ENCODE measurements at places on chromosomes 12 and 14.

DNA sequence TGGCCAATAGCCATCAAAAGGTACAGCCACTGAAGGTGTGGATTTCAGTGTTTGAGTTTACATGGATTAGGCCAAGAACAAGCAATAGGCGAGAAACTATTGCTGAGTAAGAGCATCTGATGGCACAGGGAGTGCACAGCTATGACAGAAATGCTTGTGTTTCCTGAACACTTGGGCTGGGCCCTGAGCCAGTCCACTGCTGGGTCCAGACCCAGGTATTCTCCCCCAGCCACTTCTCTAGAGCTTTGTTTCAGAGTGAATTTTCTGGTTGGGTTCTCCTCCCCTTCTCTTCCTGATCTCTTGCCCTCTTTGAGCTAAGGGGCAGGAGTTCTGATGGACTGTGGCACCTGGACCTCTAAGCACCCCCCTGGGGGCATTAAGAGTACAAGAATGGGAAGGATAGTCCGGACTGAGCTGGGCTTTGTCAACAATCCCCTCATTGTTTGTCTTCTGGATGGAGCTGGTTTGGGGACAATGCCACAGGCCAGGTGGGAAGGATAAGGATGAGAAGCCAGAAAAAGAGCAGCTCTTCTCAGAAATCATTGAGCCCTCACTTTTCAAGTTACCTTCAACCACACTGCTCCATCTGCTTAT lies 8.3 kb downstream of the HOXC5 start:
- peaks cover 100% of the 10 kb centered on the region for H3K27me3 ChIP-seq
- H3K4me3 ChIP-seq, result no peak overlapping the region
- no peaks in the 10 kb centered on the region for H3K4me1 ChIP-seq
- H3K27ac ChIP-seq, result no peak overlapping the region
- no peak for DNase-seq
- H3K36me3 ChIP-seq, result no peaks in the 10 kb centered on the region

DNA sequence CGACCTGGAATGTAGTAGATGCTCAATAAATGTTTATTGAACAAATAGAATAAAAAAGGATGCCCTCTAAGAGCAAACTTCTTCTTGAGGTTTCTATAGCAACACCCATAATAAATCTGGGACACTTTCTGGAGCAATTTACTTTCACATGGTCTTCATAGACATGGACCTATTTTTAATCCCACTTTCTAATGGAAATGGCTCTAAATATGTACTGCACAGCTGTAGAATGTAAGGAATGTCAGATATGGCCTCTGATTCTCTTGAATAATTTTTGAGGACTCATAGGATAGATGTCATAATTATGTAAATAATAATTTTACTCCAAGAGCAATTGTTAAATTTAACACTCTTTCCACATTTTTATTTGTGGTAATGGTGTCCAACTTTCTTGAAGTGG lies 133.5 kb upstream of the DAAM1 start:
- H3K4me3 ChIP-seq, result no peak overlapping the region
- H3K36me3 ChIP-seq, result no peaks in the 10 kb centered on the region

DNA sequence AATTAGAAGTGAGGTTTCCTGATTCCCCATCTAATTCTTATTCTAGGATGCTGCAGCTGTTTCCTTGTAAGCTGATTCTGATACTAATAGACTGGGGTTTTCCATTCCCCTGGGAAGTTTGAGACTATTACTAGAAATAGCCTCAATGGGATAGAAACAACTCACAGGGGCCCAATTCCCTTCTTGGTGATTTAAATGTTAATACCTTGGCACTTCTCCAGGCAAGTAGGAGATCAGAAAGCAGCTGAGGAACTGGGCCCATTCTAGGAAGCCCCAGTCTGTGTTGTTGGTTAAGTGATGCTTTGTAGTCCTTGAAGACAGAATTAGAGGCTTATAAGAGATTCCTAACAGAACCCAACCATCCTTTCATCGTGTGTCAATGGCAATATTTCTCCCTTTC lies 407.0 kb upstream of the SEL1L start:
- peaks cover 7% of the 10 kb centered on the region for H3K4me1 ChIP-seq
- no peak overlapping the region for H3K4me3 ChIP-seq
- H3K27ac ChIP-seq, result no peak overlapping the region
- H3K27me3 ChIP-seq, result no peaks in the 10 kb centered on the region
- no peak for DNase-seq

DNA sequence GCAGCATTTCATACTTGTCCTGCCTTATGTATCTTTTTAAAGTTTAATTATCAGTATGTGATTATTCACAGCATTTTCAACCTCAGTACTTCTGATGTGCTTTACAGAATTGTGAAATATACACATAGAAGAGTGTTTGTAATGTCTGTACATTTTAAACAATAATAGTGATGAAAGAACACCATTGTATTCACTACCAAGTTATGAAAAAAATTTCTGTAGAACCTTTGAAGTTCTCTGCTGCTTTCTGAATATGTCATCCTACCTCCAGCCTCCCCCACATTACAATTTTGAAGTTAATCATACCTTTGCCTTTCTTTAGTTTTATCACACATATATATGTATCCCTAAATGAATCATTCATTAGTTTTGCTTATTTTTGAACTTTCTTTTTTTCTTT lies 24.8 kb downstream of the FRMD6 start:
- H3K36me3 ChIP-seq, result no peaks in the 10 kb centered on the region
- H3K27me3 ChIP-seq, result no peaks in the 10 kb centered on the region
- H3K4me3 ChIP-seq, result no peak overlapping the region
- DNase-seq, result peak; percentile 57
- no peak overlapping the region for H3K27ac ChIP-seq
- peaks cover 9% of the 10 kb centered on the region for H3K4me1 ChIP-seq

DNA sequence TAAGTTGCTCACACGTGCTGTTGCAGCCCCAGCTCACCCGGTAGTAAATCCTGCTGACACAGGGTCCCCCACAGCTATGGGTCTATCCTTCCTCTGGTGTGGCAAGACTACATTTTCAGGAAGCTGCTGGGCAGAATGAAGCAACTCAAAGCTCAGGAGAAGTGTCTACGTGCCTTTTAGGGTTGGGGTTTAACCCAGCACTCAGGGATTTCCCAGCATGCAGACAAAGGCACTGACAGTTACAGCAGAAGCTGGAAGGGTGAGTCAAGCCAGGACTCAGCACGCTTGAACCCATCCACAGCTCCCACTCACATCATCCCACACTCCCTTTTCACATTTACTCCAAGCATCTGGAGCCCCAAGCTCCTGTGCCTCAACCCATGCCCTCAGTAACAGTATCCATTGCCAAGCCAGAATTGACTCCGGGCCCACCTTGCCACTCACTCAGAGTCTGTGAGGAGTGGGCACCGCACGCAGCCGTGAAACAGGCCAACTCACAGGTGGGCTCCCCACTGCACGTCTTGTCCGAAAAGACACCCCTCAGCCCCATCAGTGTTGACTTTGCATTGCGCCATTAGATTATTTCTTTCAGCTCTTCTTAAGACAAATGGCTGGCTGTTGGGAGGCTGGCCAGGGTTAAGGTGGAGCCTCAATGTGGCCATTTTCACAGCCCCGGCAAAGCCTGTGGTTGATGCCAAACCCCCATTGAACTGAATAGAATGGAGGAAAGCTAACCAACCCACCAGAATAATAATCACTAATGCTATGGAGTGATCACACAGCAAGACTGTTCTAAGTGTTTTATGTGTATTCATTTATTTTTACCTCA lies 59.6 kb downstream of the ZFP36L1 start:
- DNase-seq, result peak; percentile 65
- no peak overlapping the region for H3K27ac ChIP-seq
- H3K36me3 ChIP-seq, result no peaks in the 10 kb centered on the region
- H3K4me1 ChIP-seq, result peaks cover 72% of the 10 kb centered on the region

GRCh38 chr14:20857630-20858261 lies 33.4 kb upstream of the RNASE3 start:
- no peak overlapping the region for H3K27ac ChIP-seq
- H3K4me3 ChIP-seq, result no peak overlapping the region
- H3K36me3 ChIP-seq, result no peaks in the 10 kb centered on the region
- no peaks in the 10 kb centered on the region for H3K4me1 ChIP-seq

DNA sequence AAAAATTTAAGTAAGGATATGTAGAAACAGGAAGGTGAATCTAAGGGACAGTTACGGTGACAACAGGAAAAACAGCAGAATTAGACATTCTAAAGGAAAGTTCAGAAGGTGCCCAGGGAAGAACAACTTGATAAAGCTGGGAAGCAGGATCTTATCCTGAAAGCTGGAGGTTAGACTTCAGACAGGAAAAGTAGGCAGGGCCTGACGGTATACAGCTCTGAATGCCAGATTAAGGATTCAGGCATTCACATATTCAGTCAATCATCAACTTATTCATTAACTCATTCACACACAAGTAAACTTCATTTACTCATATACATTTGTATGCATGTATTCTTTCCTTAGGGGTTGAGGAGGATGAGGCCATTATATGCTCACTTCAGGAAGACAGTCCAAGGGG lies 81.3 kb downstream of the RALGAPA1 start:
- H3K27me3 ChIP-seq, result no peaks in the 10 kb centered on the region
- no peak for DNase-seq
- H3K4me1 ChIP-seq, result no peaks in the 10 kb centered on the region

GRCh38 chr12:50230217-50230616 lies 53.1 kb downstream of the LIMA1 start:
- no peaks in the 10 kb centered on the region for H3K4me1 ChIP-seq
- H3K27me3 ChIP-seq, result no peaks in the 10 kb centered on the region
- H3K36me3 ChIP-seq, result no peaks in the 10 kb centered on the region
- H3K4me3 ChIP-seq, result no peak overlapping the region
- no peak overlapping the region for H3K27ac ChIP-seq

GRCh38 chr14:99821519-99822508 lies 28.6 kb downstream of the EML1 start:
- H3K4me1 ChIP-seq, result no peaks in the 10 kb centered on the region
- DNase-seq, result peak; percentile 57
- H3K36me3 ChIP-seq, result no peaks in the 10 kb centered on the region
- H3K4me3 ChIP-seq, result no peak overlapping the region

DNA sequence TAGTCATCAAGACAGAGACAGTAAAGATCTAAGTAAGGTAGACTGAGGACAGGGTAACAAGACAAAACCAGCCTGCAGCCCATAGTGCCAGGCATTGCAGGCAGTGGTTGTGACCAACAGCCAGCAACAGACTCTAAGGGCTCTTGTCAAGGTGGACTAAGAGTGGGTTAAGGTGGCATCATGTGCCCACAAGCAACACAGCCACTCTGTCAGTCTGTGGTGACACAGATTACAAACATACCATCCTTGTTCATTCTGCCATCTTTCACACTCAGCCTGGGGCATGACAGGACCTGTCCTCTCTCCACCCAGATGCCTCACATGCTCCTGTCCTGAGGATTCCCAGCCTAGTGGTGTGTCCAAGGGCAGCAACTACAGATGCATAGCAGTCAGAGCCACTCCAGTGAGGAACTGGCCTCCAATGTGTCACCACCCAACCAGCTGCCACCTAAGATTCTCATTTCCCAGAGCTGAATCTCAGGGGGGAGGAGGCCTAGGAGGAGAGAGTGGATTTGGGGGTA lies 28.3 kb downstream of the VDR start:
- H3K36me3 ChIP-seq, result no peaks in the 10 kb centered on the region
- no peaks in the 10 kb centered on the region for H3K27me3 ChIP-seq
- H3K27ac ChIP-seq, result no peak overlapping the region
- no peak overlapping the region for H3K4me3 ChIP-seq
- H3K4me1 ChIP-seq, result no peaks in the 10 kb centered on the region
- DNase-seq, result no peak

DNA sequence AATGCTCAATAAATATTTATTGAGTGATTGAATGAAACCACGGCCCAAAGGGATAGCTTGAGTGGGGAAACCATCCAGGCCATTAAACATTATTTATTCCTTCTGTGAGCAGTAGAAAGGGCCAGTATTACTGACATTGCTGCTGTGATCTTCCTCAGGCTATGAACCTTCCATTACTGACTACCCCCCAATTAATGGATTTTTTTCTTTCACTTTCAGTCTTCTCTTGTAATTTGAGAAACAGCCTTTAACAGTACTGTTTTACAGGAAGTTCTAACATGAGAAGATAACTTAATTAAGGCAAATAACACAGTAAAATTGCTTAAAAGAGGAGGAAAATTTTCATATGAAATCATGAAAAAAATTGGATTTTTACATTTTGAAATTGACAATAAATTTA lies 629.5 kb downstream of the TRHDE start:
- H3K4me1 ChIP-seq, result peaks cover 28% of the 10 kb centered on the region
- no peaks in the 10 kb centered on the region for H3K27me3 ChIP-seq
- no peak for DNase-seq
- no peak overlapping the region for H3K4me3 ChIP-seq
- no peaks in the 10 kb centered on the region for H3K36me3 ChIP-seq

DNA sequence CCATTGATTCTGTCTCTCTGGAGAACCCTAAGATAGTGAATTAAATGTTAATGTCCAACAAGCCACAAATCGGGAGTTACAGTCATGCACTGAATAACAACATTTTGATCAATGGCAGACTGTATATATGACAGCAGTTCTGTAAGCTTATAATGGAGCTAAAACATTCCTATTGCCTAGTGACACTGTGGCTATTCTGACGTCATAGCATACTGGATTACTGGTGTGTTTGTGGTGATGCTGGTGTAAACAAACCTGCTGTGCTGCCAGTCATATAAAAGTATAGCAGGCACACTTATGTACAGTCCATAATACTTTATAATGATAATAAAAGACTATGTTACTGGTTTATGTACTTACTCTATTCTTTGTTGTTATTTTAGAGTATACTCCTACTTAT lies 56.7 kb upstream of the BICD1 start:
- peaks cover 28% of the 10 kb centered on the region for H3K4me1 ChIP-seq
- H3K27me3 ChIP-seq, result no peaks in the 10 kb centered on the region
- peak overlapping the region; percentile 3 for H3K27ac ChIP-seq
- H3K36me3 ChIP-seq, result no peaks in the 10 kb centered on the region
- no peak for DNase-seq
- H3K4me3 ChIP-seq, result no peak overlapping the region

GRCh38 chr14:69838881-69839416 lies 40.3 kb upstream of the SMOC1 start:
- H3K36me3 ChIP-seq, result no peaks in the 10 kb centered on the region
- no peaks in the 10 kb centered on the region for H3K27me3 ChIP-seq
- H3K4me1 ChIP-seq, result no peaks in the 10 kb centered on the region
- DNase-seq, result no peak
